Naive thymus-derived CD4-positive, alpha-beta T cell (primary cell): ENCODE measurements at places on chromosomes 13 and 19.

- H3K27me3 ChIP-seq = no peaks in the 10 kb centered on the region
- H3K4me3 ChIP-seq = no peak overlapping the region
- H3K27ac ChIP-seq = no peak overlapping the region
- H3K36me3 ChIP-seq = no peaks in the 10 kb centered on the region
- no peaks in the 10 kb centered on the region for H3K4me1 ChIP-seq
- no peak for DNase-seq
Measured at GRCh38 chr13:63853816-63854215, 2438.2 kb upstream of the PCDH20 start.

GRCh38 chr13:28967029-28967915 lies 147.1 kb downstream of the MTUS2 start:
- DNase-seq = no peak
- no peak overlapping the region for H3K27ac ChIP-seq
- peaks cover 3% of the 10 kb centered on the region for H3K27me3 ChIP-seq
- no peak overlapping the region for H3K4me3 ChIP-seq

GRCh38 chr19:53772943-53773342 lies 51.2 kb downstream of the NLRP12 start:
- peaks cover 3% of the 10 kb centered on the region for H3K4me1 ChIP-seq
- no peak overlapping the region for H3K4me3 ChIP-seq
- no peak overlapping the region for H3K27ac ChIP-seq

DNA sequence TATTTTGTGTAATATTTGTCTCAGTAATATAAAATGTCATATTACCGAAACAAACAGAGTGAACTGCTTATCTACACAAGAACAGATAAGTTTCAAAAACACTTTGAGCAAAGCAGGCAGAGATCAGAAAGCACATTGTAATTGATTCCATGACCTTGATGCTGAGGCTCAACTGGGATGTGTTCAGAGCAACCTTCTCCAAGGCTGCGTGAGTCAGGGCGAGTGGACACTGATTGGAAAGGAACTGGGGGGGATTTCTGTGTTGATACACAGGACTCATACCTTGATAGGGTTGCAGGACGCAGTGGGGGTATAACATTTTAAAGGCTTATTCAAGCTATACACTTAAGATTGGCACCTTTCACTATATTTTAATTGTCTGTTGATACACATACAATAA lies 1136.3 kb downstream of the UQCRFS1 start:
- H3K4me1 ChIP-seq = no peaks in the 10 kb centered on the region
- DNase-seq = no peak
- H3K4me3 ChIP-seq = no peak overlapping the region
- H3K27me3 ChIP-seq = no peaks in the 10 kb centered on the region
- no peak overlapping the region for H3K27ac ChIP-seq
- H3K36me3 ChIP-seq = no peaks in the 10 kb centered on the region

GRCh38 chr13:85373322-85373721 lies 425.9 kb downstream of the SLITRK6 start:
- H3K27ac ChIP-seq = no peak overlapping the region
- DNase-seq = no peak
- no peaks in the 10 kb centered on the region for H3K27me3 ChIP-seq
- no peak overlapping the region for H3K4me3 ChIP-seq
- no peaks in the 10 kb centered on the region for H3K4me1 ChIP-seq
- no peaks in the 10 kb centered on the region for H3K36me3 ChIP-seq
